ENCODE measurements at places on chromosomes 5 and 9.

DNA sequence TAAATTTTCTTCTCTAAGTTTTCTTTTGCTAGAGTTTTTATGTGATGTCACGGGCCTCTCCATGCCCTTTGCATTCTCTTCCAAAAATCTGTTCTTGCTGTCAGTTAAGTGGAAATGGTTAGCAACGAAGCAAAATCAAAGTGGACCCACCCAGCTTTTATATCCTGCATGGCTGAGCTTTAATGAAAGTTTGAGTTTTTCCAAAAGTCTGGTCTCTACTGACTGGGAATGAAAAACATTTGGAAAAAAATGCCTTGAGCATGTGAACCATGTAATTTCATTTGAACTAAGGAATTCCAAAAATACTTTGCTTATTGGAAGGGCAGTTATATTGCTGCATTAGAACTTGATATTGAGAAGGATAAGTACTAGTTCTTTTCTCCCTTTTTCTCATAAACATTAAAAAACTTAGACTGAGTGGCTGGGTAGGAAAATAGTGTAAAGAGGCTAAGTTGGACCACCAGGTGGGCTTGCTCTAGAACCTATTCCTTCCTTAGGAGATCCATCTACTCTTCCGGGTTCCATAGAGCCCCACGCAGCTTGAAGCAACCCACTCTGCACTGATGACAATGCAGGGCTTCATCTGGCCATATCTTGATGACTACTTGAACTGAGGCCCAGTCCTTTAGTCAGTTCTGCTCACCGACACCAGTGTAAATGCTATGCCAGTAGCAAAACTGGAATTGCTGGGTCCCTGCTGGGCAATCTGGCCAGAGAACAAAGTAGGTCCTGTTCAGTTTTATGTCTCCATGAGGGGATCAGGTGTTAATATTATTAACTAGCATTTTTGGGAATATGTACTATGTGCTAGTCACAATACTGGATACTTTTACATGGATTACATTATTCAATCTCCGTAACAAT lies 17.4 kb upstream of the RIC1 start:
- DNase-seq = no peak

GRCh38 chr5:36458746-36459145 lies 147.7 kb upstream of the SLC1A3 start:
- no peak for DNase-seq

DNA sequence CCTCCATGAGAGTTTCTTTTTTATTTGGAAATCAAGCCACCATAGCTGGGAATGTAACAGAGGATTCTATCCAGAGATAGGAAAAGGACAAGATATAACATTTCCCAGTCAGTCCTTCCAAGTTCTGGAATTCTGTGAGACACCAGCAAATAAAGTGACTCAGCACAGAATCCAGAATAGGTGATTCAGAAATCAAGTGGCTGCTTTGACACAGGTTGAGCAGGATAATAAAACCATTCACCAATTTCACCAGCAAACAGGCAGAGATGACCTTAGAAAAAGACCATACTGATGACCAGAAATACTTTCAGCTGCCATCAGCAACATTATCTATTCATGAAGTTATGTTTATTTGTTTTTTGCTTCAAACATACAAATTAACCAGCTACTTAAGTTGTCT lies 491.5 kb upstream of the TUSC1 start:
- DNase-seq = no peak

- DNase-seq = no peak
Measured at GRCh38 chr9:26603617-26604016, 289.0 kb downstream of the CAAP1 start.

DNA sequence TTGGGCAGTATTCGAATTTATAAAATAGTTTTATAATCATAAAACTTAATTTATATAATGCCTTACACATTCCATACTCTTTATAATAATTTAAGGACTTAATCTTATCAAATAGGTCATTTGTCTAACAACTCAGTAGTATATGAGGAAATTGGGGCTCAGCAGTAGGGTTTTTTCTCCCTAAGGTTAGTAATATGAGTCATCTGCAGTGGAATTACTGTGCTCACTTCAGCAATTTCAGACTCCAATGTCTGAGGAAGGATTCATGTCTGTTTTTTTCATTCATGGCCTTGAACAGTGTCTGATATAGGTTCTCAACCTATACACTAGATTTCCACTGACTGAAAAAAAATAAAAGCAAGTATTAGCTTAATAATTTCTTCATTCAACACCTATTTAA lies 7.4 kb downstream of the DMRTA1 start:
- DNase-seq = no peak

GRCh38 chr9:113475031-113475430 lies 11.5 kb downstream of the RGS3 start:
- DNase-seq = no peak

- DNase-seq = peak; percentile 92
Measured at GRCh38 chr5:173331956-173332479, 3.8 kb upstream of the STC2 start.

GRCh38 chr5:81948349-81948748 lies 23.5 kb upstream of the ATG10 start:
- no peak for DNase-seq

GRCh38 chr9:88889386-88889785 lies 101.9 kb upstream of the S1PR3 start:
- DNase-seq = no peak

GRCh38 chr5:144275329-144275728 lies 104.7 kb downstream of the KCTD16 start:
- DNase-seq = no peak

DNA sequence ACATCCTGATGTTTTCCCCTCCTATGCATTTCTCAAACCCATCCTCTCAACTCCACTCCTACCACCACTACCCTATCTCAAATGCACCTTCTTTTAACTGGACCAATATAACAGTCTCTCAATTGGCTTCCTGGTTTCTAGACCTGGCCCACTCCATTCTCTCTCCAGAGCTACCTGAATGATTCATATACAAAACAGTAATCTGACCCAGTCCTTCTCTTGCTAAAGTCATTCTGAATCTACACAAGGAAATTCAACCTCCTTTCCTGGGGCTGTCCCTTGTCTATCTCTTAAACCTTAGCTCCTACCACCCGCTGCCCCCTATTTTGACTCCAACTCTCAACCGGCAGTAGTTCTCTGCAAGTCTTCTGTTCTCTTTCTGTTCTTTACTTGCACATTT lies 97.2 kb downstream of the PCSK1 start:
- DNase-seq = peak; percentile 5

DNA sequence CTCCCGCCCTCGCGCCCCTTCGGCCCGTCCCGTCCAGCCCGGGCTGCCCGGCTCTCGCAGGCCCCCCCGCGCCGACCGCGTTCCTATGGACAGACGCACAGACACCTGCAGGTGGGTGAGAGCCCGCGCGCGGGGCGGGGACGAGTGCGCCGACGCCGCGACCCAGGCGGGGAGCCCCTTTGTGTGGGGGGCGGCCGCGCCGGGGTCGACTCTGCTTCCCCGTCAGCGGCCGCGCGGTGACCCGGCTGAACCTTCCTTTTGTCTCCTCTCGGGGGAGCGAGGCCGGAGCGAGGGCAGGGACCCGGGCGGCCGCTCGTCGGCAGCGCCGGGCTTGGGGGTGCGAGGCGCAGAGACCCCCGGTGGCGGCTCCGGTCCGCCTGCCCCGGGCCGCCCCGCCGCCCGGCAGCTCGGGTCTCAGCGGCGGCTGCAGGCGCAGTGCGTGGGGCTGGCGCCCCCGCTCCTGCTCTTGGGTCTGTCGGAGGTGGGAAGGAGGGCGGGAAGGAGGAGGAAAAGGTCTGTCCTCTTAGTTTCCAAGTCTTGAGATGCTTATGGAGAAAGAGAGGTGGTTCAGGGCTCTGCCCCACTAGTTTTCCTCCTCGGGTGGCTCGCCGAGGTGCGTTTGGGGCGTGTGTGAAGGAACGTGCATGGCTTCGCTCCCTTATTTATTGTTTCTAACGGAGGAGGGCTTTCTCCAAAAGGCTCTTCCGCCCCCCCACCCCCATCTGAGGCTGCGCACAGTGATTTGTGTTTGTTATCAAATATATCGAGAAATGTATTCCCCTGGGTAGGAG lies 576 bp downstream of the KIAA1958 start:
- peak; percentile 69 for DNase-seq

DNA sequence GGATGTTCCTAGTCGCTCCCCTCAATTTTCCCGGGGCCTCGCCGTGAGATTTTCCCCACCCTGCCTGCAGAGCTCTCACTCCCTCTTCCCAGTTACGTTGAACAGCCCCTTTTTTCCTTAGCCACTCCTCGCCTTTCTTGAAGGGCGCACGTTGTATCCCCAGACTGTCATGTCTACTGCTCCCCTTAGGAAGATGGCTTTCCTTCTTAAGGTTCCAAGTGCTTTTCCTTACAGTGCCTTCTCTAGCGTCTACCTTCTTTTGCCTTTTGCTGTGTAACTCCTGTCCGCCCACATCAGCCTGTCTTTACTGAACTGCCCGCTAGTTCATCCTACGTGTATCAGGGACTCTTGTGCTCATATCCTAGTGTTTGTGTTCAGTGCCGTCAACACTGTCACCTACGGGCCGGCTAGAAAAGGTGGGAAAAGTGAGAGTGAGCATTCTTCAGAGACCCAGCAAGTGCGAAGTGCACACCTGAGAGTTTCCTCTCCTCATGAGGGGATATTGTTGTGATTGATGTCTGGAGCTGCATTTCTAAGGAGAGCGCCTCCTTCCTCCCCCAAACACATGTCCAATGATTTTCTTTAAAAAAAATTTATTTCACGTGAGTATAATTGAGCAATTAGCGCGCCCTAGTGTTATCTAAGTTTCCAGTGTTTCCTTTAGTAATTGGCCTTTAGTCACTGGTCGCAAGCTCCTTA lies 764 bp downstream of the CAMLG start:
- DNase-seq = peak; percentile 90

GRCh38 chr9:93464395-93464794 lies 11.0 kb upstream of the FAM120AOS start:
- DNase-seq = no peak

DNA sequence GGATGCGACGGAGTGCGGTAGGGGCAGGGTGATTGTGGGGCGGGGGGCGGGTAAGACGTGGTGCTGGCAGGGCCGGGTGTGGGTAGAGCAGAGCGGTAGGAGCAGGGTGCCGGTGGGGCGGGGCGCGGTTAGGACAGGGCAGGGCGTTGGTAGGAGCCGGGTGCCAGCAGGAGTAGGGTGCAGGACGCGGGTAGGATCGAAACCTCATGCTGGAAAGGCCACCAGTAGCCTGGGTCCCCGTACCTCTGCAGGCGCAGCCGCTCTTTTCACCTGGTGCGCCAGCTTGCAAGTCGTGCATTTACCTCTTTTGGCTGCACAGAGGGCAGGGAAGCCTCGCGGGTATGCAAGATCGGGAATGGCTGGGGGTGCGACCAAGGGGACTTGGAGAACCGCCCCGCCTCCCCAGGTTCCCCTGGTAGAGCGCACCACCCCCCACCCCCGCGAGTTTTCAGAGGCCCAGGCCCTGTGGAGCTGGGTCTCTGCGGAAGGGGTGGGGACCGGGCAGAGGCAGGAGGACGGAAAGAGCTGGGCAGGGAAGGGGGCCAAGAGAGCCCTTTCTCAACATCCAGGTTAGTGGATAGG lies 104.8 kb upstream of the SIMC1 start:
- no peak for DNase-seq

- DNase-seq = no peak
Measured at GRCh38 chr5:23029290-23029689, 176.1 kb upstream of the CDH12 start.

- DNase-seq = no peak
Measured at GRCh38 chr9:80437091-80437640, 865.4 kb downstream of the TLE4 start.

- DNase-seq = peak; percentile 23
Measured at GRCh38 chr5:137737349-137738131, 1.7 kb upstream of the KLHL3 start.

DNA sequence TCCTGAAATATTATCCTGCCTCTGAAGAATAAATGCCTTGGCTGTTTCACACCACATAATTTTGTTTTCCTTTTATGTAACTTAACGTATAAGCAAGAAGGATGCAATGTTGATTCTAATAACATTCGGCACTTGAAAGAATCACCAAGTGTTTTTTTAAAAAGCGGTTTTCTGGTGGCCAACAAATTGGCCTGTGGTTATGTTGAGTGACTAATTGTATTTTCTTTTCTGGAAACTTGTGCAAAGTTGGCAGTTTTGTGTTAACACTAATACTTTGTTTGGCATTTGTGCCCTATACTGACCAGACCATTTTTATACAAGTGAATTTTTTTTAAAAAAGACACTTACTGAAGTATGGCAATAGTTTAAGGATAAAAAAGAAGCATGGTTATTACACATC lies 452.7 kb downstream of the BNC2 start:
- peak; percentile 27 for DNase-seq

- peak; percentile 2 for DNase-seq
Measured at GRCh38 chr5:77394064-77394715, 97.9 kb downstream of the WDR41 start.

- peak; percentile 40 for DNase-seq
Measured at GRCh38 chr5:146466521-146467349, 19.6 kb downstream of the TCERG1 start.

- no peak for DNase-seq
Measured at GRCh38 chr5:32319392-32319791, 6.7 kb upstream of the MTMR12 start.

GRCh38 chr5:125581311-125581710 lies 834.9 kb upstream of the ZNF608 start:
- no peak for DNase-seq

DNA sequence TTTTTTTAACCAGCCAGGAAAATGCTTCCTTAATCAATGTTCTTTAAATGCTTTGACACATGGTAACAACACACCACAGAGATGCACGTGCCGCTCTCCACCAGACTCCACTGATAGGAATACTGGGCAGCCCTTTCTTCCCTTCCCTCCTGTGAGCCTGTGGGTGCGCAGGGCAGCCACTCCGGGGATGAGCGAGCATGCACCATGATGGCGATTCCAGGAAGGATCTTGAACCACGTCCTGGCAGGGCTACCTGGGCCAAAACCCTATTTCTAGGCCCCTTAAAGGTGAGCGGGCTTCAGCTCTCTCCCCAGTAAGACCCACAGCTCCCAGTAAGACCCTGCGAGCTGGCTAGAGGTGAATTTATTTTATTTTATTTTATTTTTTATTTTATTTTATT lies 128.2 kb downstream of the MVB12B start:
- DNase-seq = no peak

DNA sequence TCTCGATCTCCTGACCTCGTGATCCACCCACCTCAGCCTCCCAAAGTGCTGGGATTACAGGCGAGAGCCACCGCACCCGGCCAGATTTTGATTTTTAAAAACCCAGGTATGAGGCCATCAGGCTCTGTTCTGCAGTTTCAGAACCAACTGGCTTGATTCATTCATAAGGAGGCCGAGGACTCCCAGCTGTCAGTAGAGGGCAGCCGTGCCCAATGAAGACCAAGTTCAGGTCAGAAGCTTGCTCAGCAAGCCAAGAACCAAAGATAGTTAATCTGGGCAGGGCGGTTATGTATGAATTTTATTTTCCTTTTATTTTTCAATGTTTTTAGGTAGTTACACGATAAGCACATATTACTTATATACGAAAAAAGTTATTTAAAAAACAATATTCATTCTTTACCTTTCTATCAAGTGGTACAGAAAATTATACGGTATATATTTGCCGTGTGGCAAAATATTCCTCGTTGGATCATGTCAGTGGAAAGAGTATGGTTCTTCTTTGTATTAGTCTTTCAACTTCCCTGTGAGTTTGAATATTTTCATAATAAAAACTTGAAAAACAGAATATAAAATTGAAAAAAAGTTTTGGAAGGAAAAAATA lies 18.0 kb downstream of the MGAT1 start:
- peak; percentile 76 for DNase-seq

- no peak for DNase-seq
Measured at GRCh38 chr5:83204651-83205050, 127.3 kb downstream of the XRCC4 start.

Data from SW480 (cell line).